Sigmoid colon (tissue), 7 donors: ENCODE measurements at places on chromosomes 11 and 22. TPM values are rescaled to one million over a fixed set of nuclear protein-coding genes. Genes with fewer than 3 reads are reported as not detected.

KLHL35 gene
- not detected for total RNA-seq

ZP1 gene
- not detected for total RNA-seq

MPPED2 gene
- total RNA-seq, result 6.8 TPM

CLMP gene
- 180 TPM for total RNA-seq

PNPLA5 gene
- not detected for total RNA-seq

ART1 gene
- not detected for total RNA-seq
